ENCODE measurements at places on chromosomes 13 and 19. TPM values are rescaled to one million over a fixed set of nuclear protein-coding genes. Genes with fewer than 3 reads are reported as not detected.

Gene HSPB6
- total RNA-seq: 654 TPM

Gene KLK14
- total RNA-seq: 0.63 TPM

Gene NTN5
- total RNA-seq: 0.46 TPM

Gene SIGLECL1
- not detected for total RNA-seq

Gene CYP2B6
- 16.4 TPM for total RNA-seq

Gene IFI30
- total RNA-seq: 44.7 TPM

Gene SERPINE3
- total RNA-seq: not detected

Gene C19orf38
- 0.78 TPM for total RNA-seq

Gene NTF4
- 0.26 TPM for total RNA-seq

Gene PSG7
- total RNA-seq: not detected

Gene ZNF534
- not detected for total RNA-seq

Gene CACNG6
- not detected for total RNA-seq

Gene CADM4
- 20.6 TPM for total RNA-seq

Gene PALM3
- 42.8 TPM for total RNA-seq

Gene ZNF433
- total RNA-seq: 7.7 TPM

Gene COX7A1
- total RNA-seq: 55.7 TPM

Gene ADPRHL1
- 4.7 TPM for total RNA-seq

Gene PSG3
- total RNA-seq: not detected

Gene LILRB3
- total RNA-seq: 3.1 TPM

Gene PALM
- total RNA-seq: 26.1 TPM

Gene CD70
- total RNA-seq: not detected

Gene MADCAM1
- 5.8 TPM for total RNA-seq

Gene TMC4
- total RNA-seq: 198 TPM

All from mucosa of gallbladder (tissue), 1 donor.